Renal cortical epithelial cell (primary cell): ENCODE measurements at places on chromosomes 1 and 21.

DNA sequence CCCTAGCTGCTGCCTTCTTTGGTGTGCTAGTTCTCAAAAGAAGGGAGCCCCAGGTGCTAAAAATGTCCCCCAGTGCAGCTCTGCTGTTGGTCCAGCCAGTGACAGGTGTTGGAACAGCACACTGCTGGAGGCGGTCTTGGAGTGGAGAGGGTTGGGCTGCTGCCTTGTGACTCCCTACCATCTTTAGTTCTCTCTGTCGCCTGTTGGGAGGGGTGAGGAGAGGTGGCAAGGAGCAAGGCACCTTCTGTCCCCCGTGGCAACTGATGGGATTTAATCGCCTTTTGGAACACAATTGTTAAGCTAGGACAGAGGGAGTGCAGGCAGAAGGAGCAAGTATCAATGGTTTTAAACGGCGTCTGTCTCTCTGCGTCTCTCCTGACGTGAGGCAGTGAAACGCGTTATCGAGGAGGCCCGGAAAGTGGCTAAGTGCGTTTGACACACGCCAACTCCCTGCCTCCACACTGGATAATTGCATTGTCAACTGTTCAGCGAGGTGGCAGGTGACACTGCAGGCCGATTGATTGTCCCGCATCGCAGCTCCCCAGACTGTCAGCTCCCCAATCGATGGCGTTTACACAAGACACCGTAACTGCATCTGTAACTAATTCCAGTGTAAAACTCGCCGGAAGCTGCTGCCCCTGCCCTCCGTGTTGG lies 34.0 kb downstream of the TMEM53 start:
- no peak for DNase-seq

GRCh38 chr1:243409284-243409683 lies 153.4 kb downstream of the SDCCAG8 start:
- peak; percentile 26 for DNase-seq

DNA sequence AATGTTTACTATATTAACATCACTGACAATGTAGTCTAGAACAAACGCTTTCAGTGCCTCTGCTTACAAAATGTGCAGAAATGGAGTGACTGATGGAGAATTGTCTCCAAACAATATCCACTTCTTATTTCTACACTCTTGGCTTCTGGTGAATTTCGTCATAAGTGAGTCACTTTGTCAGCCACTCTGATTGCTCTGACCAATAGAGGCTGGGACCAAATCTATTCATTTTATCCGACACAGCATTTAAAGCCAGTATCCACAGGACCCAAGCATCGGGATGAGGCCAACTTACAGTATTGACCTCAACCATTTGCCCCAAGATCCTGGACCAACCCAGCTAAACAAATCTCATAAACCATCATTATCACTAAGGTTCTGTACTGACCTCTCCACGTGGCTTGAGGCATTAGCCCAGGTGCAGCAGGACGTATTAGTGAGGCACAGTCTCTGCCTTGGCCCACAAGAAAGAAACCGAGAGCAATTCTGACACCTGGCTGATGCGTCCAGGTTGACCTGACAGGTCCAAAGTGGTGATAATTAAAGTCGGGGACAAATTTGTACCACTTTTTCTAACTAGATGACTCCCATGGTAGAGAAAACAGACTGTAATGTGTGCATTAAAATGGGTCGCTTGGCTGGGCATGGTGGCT lies 53.3 kb upstream of the ERO1B start:
- DNase-seq: peak; percentile 7

DNA sequence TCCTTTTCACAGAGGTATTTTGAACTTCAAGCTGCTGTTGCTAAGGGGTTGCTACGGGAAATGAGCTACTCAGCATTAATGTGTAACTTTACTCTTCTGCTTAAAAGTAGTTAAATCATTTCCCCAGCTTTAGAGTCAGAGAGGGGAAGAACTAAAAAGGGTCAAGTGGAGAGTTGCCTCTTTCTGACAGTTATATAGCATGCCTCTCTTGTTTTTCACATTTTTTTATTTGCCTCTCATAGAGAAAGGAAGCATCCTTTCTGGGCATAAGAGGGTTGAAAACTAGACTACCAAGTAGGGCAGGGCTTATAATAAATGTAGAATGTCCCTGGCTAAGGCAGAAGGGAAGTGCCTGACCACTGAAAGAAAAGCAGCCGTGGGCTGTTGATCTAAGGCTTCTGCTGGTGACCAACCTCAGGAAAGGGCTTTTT lies 10.1 kb upstream of the ELAVL4 start:
- peak; percentile 2 for DNase-seq

DNA sequence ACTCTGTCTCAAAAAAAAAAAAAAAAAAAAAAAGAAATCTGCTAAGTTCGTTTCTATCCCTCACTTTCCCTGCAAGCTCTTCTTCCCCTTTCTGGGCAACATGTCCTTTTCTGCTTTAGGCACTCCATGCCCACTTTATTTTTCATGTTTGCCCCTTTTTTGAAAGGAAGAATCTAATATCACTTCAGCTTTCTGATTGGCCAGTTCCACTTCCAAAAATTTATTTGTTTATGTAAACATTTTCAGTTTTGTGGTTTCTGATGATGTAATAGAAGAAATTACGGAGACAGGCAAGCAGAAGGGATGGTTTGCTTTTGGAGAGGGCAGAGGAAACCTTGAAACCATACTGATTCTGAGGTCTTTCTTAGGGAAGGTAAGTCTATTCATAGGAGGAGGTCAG lies 15.1 kb downstream of the IFNAR1 start:
- no peak for DNase-seq

GRCh38 chr1:157776971-157777391 lies at the start of gene FCRL2:
TSS of gene FCRL2 (minus strand) at chr1:157777132. CDS start at chr1:157777073, 59 bp downstream.
- peak; percentile 49 for DNase-seq

- no peak for DNase-seq
These were observed 98.8 kb downstream of the MTR start for GRCh38 chr1:236893626-236894545.

DNA sequence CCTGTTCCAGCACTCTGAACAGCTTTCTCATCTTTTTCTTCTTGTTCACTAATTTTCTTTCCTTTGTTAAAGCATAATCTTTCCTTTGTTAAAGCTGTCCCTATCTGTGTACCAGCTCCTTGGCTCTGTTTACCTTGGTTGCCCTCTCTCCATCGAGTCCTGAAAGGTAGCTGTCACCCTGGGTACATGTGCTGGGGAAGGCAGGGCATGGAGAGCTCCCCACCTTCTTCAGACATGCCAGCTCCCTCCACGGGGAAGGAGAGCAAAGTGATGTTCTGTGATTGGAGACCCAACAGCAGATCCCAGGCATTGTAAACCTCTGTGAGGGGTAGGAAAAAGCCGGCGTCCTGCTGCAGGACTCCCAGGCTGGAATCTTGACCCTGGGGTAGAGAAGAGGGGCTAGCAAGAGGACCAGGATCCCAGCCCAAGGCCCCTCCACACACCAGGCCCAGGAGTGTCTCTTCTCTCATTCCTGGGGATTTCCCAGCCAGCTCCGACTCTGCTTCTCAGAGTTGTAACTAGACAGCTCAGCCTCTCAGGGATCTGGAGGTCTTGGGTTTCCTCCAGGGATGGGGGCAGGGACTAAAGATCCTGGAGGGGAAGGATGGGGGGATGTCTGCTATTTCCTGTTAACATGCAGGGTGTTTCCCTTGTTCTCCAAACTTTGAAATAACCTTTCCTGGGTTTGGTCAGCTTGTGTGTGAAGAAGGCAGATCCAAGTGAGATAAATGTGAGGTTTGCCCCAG lies 34.4 kb downstream of the TMCC2 start:
- no peak for DNase-seq

GRCh38 chr1:210853276-210853675 lies 280.7 kb downstream of the KCNH1 start:
- no peak for DNase-seq

GRCh38 chr1:169507413-169507812 lies 21.7 kb upstream of the SLC19A2 start:
- DNase-seq: no peak

DNA sequence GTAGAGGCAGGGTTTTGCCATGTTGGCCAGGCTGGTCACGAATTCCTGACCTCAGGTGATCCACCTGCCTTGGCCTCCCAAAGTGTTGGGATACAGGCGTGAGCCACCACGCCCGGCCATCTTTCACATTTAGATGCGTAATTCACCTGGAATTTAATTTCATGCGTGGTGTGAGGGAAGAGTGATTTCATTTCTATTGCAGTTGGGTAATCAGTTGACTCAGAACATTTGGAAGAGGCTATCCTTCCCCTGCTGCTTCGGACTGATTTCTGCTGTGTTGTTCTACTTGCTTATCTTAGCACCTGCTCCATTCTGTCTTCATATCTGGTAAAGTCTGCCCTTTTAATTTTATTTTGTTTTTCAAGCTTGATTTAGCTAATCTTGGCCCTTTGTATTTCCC lies 19.1 kb downstream of the DIP2A start:
- DNase-seq: peak; percentile 7

GRCh38 chr1:29981586-29982239 lies 741.7 kb downstream of the MATN1 start:
- no peak for DNase-seq

DNA sequence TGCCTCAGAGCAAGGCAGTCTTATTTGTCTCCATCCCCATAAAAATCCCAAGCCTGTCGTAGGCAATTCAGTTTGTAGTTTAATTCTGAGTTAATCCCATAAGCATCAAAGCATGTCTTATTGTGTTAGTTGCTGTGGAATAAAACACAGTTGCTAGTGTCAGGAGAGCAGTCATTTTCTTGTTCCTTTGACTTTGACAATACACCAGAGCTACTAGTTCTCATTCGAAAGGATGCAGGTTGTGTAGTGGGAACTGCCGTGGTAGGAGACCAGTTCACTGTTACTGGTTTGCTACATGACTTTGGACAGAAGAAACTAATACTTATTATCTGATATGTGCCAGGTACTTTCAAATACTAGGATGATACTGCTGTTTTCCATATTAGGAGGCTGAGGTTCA lies 23.5 kb downstream of the LRIG2 start:
- DNase-seq: no peak

DNA sequence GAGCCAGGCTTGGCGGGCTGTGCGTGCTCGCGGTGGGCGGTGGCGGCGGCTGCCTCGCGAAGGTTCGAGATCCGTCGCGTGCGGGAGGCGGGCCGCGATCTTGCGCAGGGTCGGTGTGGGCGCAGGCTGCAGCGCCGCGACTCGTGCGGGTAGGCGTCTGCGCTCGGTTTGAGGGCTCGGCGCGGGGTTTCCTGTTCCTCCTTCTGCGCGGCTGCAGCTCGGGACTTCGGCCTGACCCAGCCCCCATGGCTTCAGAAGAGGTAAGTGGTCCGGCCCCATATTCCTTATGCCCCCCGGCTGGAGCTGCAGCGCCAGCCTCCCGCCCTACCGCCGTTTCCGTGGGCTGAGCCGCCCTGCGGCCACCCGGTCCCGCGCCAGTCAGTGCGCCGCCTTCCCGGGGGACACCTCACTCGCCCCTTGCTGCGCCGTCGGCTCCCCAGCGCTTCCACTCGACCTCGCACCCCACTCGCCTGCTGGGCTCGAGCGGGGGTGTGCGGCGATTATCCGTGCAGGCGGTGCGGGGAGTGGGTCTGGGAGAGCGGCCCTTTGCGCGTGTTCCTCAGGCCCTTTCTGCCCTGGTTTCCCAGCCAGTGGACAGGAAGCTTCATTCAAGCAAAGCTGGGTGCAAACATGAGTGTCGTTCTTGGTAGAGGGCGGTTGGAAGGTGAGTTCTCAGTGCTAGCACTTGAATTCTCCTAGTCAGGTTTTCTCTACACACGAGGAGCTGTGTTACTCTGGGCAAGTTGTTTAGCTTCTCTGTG lies at the start of gene CACYBP:
CACYBP (plus strand) TSS at position 12 of the 761 bp plus-strand sequence; CDS start at position 246, 234 bp downstream.
- peak; percentile 50 for DNase-seq

- DNase-seq: no peak
These were observed 22.3 kb upstream of the PDE9A start for GRCh38 chr21:42631142-42631541.

GRCh38 chr1:96926176-96926575 lies 204.6 kb downstream of the PTBP2 start:
- DNase-seq: no peak

GRCh38 chr1:87296206-87296605 lies 32.5 kb upstream of the LMO4 start:
- DNase-seq: no peak

GRCh38 chr21:43877936-43878575 lies 13.0 kb downstream of the AGPAT3 start:
- no peak for DNase-seq

DNA sequence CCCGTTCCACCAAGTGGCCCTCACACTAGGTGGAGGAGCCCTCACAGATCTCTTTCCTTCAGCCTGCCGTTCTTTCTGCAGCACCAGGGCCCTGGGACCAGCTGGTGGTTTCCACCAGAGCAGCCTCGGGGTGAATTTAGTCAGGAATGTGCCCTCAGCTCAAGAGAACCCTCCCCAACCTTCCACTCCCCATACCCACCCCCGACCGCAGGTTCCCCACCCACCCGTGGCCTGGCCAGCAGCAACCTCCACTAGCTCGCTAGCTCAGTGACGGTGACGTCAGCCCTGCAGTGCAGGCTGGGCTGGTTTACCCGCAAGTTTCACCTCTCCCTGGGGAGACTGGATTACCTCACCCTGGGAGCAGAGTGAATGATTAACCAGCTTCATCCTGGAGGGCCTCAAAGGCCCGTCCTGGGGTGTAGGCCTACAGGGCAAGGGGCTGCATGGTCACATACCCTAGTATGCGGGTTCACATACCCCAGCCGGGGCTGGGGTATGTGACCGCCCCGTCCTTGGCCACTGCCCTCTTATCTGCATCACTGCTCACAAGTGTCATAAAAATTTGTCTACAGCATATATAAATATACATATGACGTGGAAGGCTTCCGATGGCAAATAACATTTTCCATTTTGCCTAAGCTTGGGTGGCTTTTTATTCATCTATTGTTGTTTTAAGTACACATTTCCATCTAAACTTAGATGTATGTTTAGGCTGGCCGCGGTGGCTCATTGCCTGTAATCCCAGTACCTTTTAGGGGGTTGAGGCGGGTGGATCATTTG lies 24.5 kb downstream of the ELF3 start:
- peak; percentile 98 for DNase-seq

DNA sequence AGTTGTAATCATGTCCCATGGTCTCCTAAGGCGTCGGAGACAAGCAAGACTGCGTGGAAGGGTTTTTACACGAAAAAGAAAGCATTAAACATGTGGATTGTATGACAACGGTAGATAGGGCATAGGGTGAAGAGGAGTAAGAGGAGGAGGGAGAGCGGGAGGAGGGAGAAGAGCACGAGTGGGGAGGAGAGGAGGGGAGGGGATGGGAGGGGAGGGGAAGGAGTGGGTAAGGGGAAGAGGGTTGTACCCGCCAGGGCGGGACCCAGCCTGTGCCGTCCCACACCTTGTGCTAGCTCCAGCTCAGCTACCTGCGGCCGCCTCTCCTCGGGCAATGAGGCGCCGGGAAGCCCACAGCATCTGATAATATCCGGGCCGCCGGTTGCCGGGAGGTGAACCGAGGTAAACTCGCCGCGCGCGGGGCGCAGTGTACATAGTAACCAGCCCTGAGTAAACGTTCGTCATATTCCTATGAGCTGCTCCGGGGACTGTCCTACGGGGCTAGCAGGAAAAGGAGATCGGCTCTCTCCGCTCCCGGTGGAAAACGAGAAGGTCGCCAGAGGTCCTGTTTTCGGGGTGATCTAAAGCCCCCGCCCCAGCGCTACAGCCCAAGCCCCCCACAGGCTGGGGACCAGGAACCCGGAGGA lies 449 bp upstream of the RCAN3 start:
- DNase-seq: peak; percentile 51

DNA sequence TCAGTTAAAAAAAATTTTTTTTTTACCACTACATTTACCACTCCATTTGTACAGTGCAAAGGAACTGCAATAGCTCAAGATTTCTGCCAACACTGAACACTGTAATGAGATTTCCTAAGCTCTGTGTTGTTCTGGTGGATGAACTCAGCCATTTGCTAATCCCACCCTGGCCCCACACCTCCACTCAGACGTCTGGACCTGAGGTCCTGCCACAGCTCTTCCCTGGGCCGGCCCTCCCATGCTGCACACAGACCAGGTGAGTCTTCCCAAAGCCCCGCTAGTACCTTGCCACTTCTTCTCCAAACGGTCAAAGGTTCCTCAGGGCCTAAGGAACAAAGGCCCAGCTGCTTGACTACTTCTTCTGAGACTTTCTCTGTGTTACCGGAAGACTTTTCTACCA lies 56.4 kb downstream of the SLC45A1 start:
- no peak for DNase-seq
